ENCODE measurements at places on chromosomes 2 and 18.

DNA sequence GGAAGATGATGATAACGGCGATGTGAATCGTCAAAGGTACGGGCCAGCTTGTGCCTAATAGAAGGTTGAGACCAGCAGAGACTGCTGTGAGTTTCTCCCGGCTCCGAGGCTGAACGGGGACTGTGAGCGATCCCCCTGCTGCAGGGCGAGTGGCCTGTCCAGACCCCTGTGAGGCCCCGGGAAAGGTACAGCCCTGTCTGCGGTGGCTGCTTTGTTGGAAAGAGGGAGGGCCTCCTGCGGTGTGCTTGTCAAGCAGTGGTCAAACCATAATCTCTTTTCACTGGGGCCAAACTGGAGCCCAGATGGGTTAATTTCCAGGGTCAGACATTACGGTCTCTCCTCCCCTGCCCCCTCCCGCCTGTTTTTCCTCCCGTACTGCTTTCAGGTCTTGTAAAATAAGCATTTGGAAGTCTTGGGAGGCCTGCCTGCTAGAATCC lies 3.0 kb downstream of the FZD7 start:
- H3K4me1 ChIP-seq: peaks cover 6% of the 10 kb centered on the region
- no peak overlapping the region for H3K27ac ChIP-seq
- DNase-seq: no peak
- peaks cover 9% of the 10 kb centered on the region for H3K36me3 ChIP-seq

- no peaks in the 10 kb centered on the region for H3K4me1 ChIP-seq
- H3K36me3 ChIP-seq: no peaks in the 10 kb centered on the region
- DNase-seq: no peak
Measured at GRCh38 chr2:21757805-21758430, 634.1 kb downstream of the TDRD15 start.

- DNase-seq: no peak
- no peaks in the 10 kb centered on the region for H3K4me1 ChIP-seq
- H3K4me3 ChIP-seq: no peak overlapping the region
- no peaks in the 10 kb centered on the region for H3K36me3 ChIP-seq
- no peak overlapping the region for H3K27ac ChIP-seq
- no peaks in the 10 kb centered on the region for H3K27me3 ChIP-seq
Measured at GRCh38 chr18:76053551-76053950, 441.5 kb downstream of the ZNF516 start.

GRCh38 chr2:224837558-224837957 lies 121.4 kb upstream of the CCDC195 start:
- H3K36me3 ChIP-seq: no peaks in the 10 kb centered on the region
- H3K27ac ChIP-seq: no peak overlapping the region
- no peak overlapping the region for H3K4me3 ChIP-seq
- no peak for DNase-seq
- no peaks in the 10 kb centered on the region for H3K27me3 ChIP-seq

- no peaks in the 10 kb centered on the region for H3K27me3 ChIP-seq
- H3K36me3 ChIP-seq: 0 out of 2 replicates have a peak, but pooled peaks cover under 1% of the 10 kb centered on the region
- H3K4me3 ChIP-seq: no peak overlapping the region
- H3K27ac ChIP-seq: no peak overlapping the region
- H3K4me1 ChIP-seq: peaks cover 17% of the 10 kb centered on the region
Measured at GRCh38 chr2:176768185-176768584, 444.4 kb upstream of the HNRNPA3 start.

GRCh38 chr2:19127616-19128015 lies 230.8 kb downstream of the OSR1 start:
- H3K4me3 ChIP-seq: no peak overlapping the region
- H3K27me3 ChIP-seq: no peaks in the 10 kb centered on the region
- no peak overlapping the region for H3K27ac ChIP-seq
- H3K4me1 ChIP-seq: no peaks in the 10 kb centered on the region

GRCh38 chr2:57876313-57876712 lies 170.3 kb upstream of the VRK2 start:
- no peaks in the 10 kb centered on the region for H3K27me3 ChIP-seq
- H3K27ac ChIP-seq: no peak overlapping the region
- H3K4me3 ChIP-seq: no peak overlapping the region
- H3K4me1 ChIP-seq: no peaks in the 10 kb centered on the region

- no peak overlapping the region for H3K27ac ChIP-seq
- no peaks in the 10 kb centered on the region for H3K27me3 ChIP-seq
- no peaks in the 10 kb centered on the region for H3K4me1 ChIP-seq
Measured at GRCh38 chr2:47218066-47218581, 63.0 kb upstream of the STPG4 start.

- no peaks in the 10 kb centered on the region for H3K4me1 ChIP-seq
- H3K4me3 ChIP-seq: no peak overlapping the region
- H3K36me3 ChIP-seq: no peaks in the 10 kb centered on the region
- H3K27ac ChIP-seq: no peak overlapping the region
- DNase-seq: no peak
Measured at GRCh38 chr2:136306836-136307235, 188.9 kb upstream of the CXCR4 start.

DNA sequence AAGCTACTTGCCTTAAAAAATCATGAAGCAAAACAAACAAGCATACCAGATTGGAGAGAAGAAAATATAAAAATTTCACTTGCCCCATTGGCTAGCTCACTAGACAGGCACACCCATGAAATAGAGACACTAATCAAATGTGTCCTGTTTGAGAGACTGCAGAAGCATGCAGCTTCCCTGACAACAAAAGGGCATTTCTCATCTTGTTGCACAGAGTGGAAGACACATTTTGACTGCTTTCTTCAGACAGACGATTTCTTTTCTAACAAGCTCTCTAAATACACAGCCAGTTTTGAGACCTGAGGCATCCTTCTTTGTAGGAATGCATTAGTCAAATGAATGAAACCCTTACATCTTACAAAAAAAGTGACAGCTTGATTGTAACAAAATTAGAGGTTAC lies 1558.6 kb upstream of the NXPH2 start:
- H3K27me3 ChIP-seq: no peaks in the 10 kb centered on the region
- H3K36me3 ChIP-seq: no peaks in the 10 kb centered on the region
- no peak overlapping the region for H3K4me3 ChIP-seq
- DNase-seq: no peak
- H3K4me1 ChIP-seq: no peaks in the 10 kb centered on the region

DNA sequence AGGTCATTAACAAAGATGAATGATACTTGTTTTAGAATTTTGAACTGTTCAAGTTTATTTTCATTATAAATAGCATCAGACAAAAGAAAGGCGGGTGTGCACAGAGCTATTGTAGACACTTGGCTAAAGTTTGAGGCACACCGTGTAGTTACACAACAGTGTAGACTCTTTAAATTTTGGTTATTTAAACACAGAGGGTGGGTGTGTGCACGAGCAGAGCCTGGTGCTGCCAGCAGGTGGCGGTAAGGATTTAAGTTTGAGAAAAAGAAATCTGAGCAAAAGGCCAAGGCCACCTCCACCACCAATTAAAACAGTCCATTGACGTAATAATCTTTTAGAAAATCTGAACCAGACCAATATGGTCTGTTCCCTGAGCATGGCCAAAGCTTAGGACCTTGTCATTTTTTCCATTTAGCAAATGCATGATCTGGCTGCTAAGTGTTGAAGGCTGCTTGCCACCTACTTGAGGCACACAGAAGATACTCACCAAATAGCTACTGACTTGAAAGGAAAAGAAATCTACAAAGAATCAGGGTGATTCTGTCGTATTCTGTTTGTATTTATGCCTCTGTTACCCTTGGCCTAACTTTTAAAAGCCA lies 14.3 kb downstream of the COPS7B start:
- DNase-seq: no peak
- no peak overlapping the region for H3K27ac ChIP-seq
- H3K4me3 ChIP-seq: no peak overlapping the region
- H3K27me3 ChIP-seq: no peaks in the 10 kb centered on the region
- peaks cover 28% of the 10 kb centered on the region for H3K36me3 ChIP-seq
- H3K4me1 ChIP-seq: no peaks in the 10 kb centered on the region

GRCh38 chr18:67652288-67652687 lies 135.8 kb upstream of the DSEL start:
- DNase-seq: no peak
- H3K27ac ChIP-seq: no peak overlapping the region
- no peak overlapping the region for H3K4me3 ChIP-seq
- no peaks in the 10 kb centered on the region for H3K4me1 ChIP-seq

GRCh38 chr2:8441986-8442385 lies 239.9 kb upstream of the ID2 start:
- no peaks in the 10 kb centered on the region for H3K36me3 ChIP-seq
- H3K4me3 ChIP-seq: no peak overlapping the region
- no peaks in the 10 kb centered on the region for H3K27me3 ChIP-seq
- no peaks in the 10 kb centered on the region for H3K4me1 ChIP-seq
- no peak overlapping the region for H3K27ac ChIP-seq

- no peak overlapping the region for H3K27ac ChIP-seq
- DNase-seq: no peak
- H3K4me3 ChIP-seq: no peak overlapping the region
- H3K4me1 ChIP-seq: no peaks in the 10 kb centered on the region
- no peaks in the 10 kb centered on the region for H3K36me3 ChIP-seq
- H3K27me3 ChIP-seq: no peaks in the 10 kb centered on the region
Measured at GRCh38 chr2:135226961-135227360, 174.9 kb downstream of the RAB3GAP1 start.

GRCh38 chr18:70366670-70367069 lies 77.8 kb downstream of the SOCS6 start:
- peak overlapping the region; percentile 75 for H3K27ac ChIP-seq
- no peaks in the 10 kb centered on the region for H3K27me3 ChIP-seq
- no peak for DNase-seq
- no peak overlapping the region for H3K4me3 ChIP-seq
- H3K36me3 ChIP-seq: no peaks in the 10 kb centered on the region

- no peak overlapping the region for H3K27ac ChIP-seq
- DNase-seq: no peak
- H3K4me3 ChIP-seq: no peak overlapping the region
- no peaks in the 10 kb centered on the region for H3K4me1 ChIP-seq
Measured at GRCh38 chr18:12592597-12593127, 65.2 kb downstream of the SPIRE1 start.

DNA sequence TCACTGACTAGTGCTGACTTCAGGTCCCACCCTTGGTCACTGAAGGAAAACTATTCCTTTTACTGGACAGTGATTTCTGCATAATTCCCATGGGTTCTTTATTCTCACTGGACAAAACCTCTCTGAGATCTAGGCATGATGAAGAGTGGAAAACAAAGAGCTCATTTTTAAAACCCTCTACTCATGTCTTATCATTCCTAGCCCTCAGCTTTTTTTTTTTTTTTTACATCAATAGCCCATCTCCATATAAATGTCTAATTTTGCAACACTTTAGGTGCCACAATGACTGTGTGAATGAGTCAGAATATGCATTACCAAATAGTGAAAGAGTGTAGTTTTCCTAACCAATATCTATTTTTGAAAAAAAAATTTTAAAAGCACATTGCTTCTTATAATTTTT lies 74.8 kb downstream of the TCF4 start:
- no peaks in the 10 kb centered on the region for H3K27me3 ChIP-seq
- no peak for DNase-seq
- no peak overlapping the region for H3K4me3 ChIP-seq

DNA sequence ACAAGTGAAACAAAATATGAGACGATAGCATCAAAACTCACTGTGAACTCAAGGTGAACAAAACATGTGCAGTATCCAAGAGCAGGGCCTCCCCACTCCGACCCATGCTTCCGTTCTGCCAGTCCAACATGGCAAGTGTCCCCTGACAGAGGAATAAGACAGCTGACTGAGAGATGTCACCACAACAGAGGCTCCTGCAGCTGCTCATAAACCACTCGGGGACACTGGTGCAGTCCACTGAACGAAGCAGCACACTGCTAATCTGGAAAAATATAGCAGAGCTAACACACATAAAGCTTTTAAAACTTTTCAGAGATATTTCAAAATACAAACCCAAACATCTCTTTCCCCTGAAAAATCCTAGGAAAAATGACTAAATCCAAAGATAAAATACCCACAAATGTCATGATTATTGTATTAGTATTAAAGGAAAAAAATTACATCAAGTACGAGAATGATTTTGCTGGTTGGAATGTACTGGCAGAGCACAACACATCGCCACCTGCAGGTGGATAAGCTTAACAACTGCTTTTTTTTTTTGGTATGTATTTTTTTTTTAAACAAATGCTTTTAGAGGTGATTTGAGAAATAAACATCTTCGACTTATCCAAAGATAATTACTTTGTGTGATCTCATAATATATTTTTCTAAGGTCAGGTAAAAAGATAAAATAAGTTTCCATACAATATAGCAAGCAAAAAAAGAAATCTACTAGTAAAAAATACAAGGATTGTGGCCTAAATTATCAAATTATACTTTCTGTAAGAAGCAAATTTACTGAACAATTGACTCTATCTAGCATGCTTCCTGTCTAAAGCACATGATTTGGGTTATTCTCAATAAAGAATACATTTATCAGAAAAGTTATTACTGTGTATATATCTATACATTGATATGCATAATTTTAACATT lies 18.6 kb downstream of the THADA start:
- no peaks in the 10 kb centered on the region for H3K27me3 ChIP-seq
- no peak overlapping the region for H3K4me3 ChIP-seq
- peaks cover 13% of the 10 kb centered on the region for H3K36me3 ChIP-seq
- DNase-seq: no peak
- 0 out of 2 replicates have a peak overlapping the region, but pooled peaks have one; percentile 17 for H3K27ac ChIP-seq

- H3K4me3 ChIP-seq: no peak overlapping the region
- H3K4me1 ChIP-seq: peaks cover 2% of the 10 kb centered on the region
- no peak overlapping the region for H3K27ac ChIP-seq
- DNase-seq: no peak
- H3K36me3 ChIP-seq: peaks cover 2% of the 10 kb centered on the region
Measured at GRCh38 chr2:232771870-232772269, 4.5 kb downstream of the KCNJ13 start.

DNA sequence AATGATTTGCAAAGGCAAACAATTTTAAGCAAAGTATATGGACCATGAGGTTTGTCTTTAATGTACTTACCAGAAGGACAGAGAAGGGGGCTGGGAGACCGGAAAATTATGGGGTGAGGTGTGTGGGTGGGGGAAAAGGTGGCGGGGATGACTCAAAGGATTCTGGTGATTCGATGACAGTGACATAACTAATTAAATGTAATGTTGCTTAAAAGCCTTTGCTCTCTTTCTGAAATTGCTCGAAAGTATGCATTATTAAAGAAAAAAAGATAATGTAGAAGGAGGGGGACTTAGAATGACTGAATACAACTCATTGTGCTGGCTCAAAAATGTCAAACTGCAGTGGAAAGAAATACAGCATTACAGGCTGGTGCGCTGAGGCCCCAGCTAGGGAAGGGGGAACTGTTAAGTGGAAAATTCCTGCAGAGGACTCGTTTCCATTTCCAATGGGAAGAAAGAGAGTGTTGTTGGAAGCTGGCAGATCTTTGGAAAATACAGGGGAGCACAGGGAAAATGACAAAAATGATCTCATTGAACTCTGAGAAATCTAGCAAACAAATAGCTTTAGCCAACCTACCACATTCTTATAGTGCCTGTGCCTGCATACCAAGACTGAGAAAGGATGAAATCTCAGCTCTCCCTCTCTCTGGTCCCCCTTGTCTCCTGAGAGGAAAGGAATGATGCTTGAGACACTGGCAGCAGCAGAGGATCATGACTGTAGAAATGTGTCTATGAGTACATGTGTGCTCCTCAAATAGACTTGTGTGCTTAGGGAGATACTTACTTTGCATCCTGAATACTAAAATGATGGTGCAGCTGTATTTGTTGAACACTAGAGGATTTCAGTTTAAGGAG lies 632.4 kb downstream of the NYAP2 start:
- no peak for DNase-seq
- H3K36me3 ChIP-seq: no peaks in the 10 kb centered on the region
- H3K27me3 ChIP-seq: no peaks in the 10 kb centered on the region
- H3K4me1 ChIP-seq: no peaks in the 10 kb centered on the region
- H3K4me3 ChIP-seq: peak overlapping the region; percentile 52

- no peaks in the 10 kb centered on the region for H3K36me3 ChIP-seq
- H3K4me1 ChIP-seq: no peaks in the 10 kb centered on the region
- DNase-seq: no peak
- peaks cover 11% of the 10 kb centered on the region for H3K27me3 ChIP-seq
- no peak overlapping the region for H3K4me3 ChIP-seq
Measured at GRCh38 chr2:137948894-137949293, 15.4 kb upstream of the HNMT start.
